ENCODE measurements at places on chromosomes 3 and 15.

GRCh38 chr3:40299721-40300335, 9.7 kb upstream of the EIF1B start:
- DNase-seq = peak; percentile 67

DNA sequence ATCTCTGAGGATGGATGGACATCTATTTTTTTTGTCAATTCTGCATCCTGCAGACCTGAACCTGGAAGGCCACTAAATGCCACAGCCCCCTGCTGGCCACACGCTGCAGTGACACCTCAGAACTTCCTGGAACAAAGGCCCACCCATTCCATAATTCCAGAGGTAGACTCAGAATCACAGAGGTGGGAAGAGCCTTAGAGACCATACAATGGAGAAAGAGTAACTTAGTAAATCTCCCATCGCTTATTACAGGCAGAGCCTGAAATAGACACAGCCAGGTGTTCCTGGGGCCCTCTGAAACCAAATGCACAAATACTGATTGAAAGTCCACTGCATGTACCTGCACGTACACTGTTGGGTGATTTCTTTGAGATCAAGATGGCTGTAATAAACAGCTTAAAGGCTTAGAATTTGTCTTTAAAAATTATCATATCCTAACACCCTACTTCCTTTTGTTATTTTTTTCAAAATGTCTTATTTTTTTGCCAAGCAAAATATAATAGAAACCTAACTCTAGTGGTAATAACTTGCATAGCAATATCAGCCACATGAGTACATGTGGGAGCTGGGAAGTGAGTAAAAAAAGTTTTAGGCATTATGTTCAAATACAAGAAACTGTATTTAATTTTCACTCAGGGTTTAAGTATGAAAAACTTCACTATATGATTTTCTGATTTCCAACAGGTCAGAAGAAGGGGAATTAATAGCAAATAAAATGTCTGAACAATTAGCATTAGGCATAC, 62.7 kb downstream of the EOMES start:
- peak; percentile 22 for DNase-seq

- DNase-seq = no peak
Measured at GRCh38 chr3:129962600-129962999, 11.9 kb upstream of the TRH start.

DNA sequence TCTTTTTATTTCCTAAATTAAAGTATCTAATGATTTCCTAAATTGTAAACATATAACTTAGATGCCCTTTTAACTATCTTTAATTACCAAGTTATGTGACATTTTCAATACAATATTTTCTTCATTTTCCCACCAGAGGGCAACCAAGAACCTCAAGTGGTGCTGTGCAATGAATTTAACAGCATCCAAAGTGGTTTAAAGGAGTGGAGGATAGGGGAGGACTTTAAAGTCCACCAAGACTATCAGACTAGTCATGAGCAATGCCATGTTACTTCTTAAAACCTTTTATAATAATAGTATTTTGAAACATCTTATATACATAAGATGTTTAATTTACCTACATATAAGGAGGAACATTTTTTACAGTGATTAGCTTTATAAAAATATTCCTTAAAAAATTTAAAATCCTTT, 74.4 kb downstream of the DLG1 start:
- DNase-seq = no peak

GRCh38 chr15:96180087-96180748, 150.3 kb upstream of the NR2F2 start:
- no peak for DNase-seq

DNA sequence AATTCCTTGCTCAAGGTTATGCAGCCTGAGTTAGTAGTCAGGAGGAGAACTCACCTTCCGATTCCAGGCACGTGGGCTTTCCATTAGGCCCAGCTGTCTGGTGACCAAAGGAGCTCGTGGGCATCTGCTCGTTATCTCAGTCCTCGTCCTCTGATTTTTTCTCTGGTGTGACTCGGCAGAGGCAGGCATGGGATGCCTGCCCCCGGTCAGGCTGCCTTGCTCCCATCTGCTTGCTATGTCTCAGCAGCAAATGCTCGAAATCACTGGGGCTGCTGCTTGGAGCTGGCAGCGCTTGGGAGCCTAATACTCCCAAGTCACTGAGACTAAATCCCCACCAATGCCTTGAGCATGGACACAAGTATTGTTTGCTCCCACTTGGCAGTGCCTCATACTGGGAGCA, 84.5 kb upstream of the NMNAT3 start:
- no peak for DNase-seq

- no peak for DNase-seq
Measured at GRCh38 chr3:133905376-133905775, 9.7 kb upstream of the RAB6B start.

- DNase-seq = no peak
Measured at GRCh38 chr3:72558001-72558400, 290.2 kb downstream of the SHQ1 start.

DNA sequence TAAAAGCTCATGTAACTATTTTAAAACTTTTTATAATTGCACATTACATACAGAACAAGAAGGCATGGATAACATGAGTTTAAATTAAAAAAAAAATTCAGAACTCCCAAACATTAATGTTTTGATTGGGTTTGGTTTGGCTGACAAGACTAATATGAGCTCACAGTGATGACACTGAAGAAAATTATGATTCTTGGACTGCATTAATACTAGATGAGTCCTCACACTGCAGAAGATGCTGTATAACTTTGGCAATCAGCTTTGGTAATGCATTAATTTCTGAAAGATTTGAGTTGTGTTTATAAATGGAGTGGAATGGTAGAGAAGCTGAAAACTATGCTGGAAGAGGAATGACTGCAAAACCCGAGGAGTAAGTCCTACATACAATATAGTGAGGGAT, 358.9 kb downstream of the PLCL2 start:
- no peak for DNase-seq

DNA sequence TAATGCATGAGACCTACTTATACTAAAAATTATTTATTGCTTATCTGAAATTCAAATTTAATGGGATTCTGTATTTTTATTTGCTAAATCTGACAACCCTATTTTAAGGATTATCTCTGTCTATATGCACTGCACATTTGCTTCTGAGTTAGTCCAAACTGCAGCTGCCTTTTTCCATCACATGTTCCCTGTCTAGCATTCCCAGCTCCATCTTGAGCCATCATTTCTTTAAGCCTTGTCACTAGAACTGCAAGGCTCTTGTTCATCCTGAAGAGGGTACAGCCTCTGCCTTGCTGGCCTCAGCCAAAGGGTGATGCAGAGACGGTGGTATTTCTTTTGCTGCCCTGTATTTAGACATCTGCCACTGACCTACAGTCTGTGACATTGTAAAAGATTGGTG, 125.8 kb upstream of the STT3B start:
- DNase-seq = no peak

- no peak for DNase-seq
Measured at GRCh38 chr3:16552757-16553156, 39.3 kb upstream of the RFTN1 start.
